ENCODE measurements at places on chromosomes 4 and X. TPM values are rescaled to one million over a fixed set of nuclear protein-coding genes. Genes with fewer than 3 reads are reported as not detected.
A peak's percentile ranks its signal among the peaks of the same experiment; 100 is the strongest.

DNA sequence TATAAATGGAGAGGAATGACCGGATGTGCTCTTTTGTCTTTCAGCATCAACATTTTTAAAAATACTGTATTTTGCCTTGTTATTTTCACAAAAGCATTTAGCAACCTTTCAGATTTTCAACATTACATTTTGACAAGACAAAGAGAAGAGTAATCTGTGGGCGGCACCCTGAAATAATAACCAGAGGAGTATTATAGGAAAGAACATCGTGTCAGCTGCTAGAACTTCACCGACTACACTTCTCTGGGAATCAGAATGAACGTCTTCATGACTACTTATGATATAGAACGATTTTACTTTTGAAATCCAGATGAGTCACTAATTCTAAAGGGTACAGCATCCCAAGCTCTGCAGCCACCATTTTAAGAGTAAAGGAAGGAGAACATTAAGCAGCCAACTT lies 531.5 kb upstream of the FRG1 start:
- no peak for DNase-seq

DNA sequence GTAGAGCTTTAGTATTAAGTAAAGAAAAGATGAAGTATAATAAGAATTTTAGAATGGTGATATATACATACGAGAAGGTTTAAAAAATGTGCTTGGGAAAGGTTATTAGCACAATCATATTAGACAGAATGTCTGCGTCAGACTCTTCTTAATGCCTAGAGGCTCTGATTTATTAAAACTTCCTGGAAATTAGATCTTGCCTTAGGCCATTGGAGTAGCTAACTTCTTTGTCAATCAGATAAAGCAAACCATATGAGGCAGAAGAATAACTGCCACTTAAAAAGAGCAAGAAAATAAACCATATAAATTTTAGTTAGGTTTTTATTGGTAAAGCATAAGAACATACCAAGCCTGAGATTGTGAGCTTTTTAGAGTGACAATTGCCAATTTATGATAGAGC lies 309.1 kb downstream of the TLL1 start:
- no peak for DNase-seq

GRCh38 chr4:28435314-28435713 lies 1574.7 kb downstream of the STIM2 start:
- no peak for DNase-seq

DNA sequence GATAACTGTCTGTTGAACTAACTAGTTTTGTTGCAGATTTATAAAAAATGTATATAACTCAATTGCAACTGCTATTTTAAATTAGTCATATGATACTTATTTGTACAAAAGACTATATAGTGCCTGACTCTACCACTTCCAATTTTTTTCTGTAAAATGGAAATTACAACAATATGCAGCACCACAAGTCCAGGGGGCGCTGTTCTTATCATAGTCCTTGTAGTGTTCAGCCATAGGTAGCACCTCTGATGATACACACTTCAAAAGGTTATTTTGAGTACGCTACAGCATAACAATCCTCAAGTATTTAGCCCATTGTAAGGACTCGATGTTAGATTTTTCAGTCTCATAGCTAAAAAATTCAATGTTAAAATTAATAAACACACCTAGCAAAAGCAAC lies 174.9 kb downstream of the CORIN start:
- no peak for DNase-seq

DNA sequence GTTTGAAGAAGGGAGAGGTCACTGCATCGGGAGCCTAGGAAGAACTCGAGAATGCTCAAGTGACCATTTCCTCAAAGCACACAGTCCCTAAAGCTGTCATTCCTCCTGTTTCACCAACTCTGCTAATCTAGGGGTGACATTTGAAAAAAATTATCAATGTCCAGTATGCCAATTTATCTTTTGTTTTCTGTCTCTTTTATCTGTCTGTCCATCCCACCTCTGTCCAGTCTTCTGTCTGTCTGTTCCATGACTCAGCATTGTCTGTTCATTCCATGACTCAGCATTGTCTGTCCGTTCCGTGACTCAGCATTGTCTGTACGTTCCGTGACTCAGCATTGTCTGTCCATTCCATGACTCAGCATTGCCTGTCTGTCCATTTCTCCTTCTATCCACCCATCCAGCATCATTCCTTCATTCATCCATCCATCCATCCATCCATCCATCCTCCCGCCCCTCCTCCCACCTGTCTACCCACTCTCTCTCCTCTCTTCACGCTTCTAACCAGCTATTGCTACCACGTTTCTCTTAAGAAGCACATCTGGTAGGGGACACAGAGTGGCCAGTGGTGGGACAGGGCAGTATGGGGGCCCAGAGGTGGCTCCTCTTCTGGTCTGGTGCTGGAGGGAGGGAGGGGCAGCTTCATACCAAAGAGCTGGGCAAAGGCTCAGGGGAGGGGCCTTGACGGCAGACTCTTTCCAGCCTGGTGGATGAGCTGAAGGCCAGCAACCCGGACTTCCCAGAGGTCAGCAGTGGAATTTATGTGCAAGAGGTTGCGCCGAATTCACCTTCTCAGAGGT lies 34.1 kb downstream of the HTRA3 start:
- DNase-seq = no peak

DNA sequence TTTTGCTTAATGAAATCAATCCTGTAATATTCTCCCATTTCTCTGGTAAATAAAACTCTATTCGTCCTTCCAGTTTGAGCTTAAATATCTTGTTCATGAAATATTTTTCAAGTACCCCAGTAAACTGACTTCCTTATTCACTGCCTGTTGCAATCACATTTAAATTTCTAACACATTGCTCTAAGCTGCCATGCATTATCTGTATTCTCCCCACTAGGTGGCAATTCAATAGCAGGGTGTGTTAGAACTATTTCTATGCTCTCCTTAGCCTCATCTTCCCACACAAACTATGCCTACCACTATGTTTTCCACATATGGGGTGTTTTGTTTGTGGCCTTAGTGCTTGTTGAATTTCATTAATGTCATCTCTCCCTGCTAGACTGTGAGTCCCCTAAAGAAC lies 377.1 kb upstream of the HS3ST1 start:
- DNase-seq = no peak

DNA sequence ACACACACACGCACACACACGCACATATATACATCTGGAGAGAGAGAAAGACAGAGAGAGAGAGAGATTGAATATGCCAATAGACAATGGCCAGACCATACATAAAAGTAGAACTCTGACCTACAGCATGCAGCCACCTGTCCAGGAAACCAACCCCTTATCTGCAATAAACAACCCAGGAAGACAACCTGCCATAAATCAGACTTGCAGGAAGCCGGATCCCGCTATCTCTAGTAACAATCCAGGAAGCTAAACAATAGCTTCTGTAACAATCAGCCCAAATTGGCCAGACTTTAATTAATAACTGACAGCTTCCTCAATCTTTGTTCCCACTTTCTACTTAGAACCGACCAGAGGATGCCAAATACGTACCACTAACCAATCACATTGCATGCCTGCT lies 173.2 kb downstream of the LDB2 start:
- DNase-seq = no peak

DNA sequence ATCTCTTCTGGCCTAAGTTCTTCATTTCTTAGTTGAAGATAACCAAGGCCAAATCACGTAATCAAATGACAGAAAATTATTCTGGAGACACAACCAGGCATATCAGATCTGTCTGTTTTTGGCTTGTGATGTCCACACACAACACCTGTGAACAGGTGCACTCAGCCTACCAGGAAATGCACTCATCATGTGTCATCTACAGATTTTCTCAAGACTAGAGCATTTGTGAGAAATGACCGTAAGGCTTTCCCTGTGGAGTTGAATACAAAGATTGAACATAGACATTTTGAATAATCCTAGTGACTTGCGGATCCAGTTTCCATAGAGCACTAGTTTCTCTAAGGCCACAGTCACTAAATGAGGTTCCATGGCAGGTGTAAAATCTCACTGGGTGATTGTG lies 26.7 kb upstream of the CXCL8 start:
- DNase-seq = no peak

DNA sequence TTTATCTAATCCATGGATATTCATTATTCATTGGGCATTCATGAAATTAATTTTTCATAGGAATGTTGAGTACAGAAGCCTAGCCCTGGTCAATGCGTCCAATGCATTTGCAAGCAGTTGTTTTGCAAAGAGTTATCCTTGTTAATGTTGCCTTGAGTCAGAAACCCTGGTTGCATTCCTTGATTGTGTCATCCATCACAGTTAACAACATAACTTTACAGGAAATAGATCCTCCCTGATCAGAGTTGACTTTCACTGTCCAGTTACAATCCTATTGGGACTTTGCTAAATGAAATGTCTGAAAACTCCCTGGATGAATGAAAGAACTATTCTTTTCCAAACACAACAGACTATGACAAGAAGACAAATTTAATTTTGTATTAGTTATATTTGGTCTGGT lies 924.3 kb upstream of the SLIT2 start:
- no peak for DNase-seq

GRCh38 chr4:94673961-94674360 lies 83.8 kb upstream of the BMPR1B start:
- no peak for DNase-seq

- DNase-seq = no peak
These were observed 1073.7 kb downstream of the PDHA2 start for GRCh38 chr4:96913441-96914080.

GRCh38 chrX:133085785-133086184 lies 11.1 kb downstream of the USP26 start:
- DNase-seq = no peak

DNA sequence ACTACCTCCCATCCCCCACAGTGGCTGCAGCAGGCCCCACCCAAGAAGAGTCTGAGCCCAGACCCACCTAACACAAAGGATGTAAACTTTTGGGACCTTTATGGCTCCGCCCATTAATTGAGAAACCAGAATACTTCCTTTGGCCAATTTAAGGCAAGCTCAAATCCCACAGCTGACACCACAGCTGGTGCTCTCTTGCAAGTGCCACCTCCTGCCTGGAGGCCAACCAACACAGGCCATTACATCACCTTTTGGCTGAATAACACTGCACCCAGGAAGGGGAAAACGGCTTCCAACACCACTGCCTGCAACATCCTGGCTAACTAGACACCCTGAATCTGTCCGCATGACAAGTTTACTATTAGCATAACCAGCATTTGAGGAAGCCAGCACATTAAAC lies 248.8 kb downstream of the PRDM5 start:
- no peak for DNase-seq

- DNase-seq = no peak
These were observed 22.1 kb downstream of the YIPF7 start for GRCh38 chr4:44629280-44629866.

GRCh38 chrX:49101629-49101984 lies 21.9 kb upstream of the WDR45 start:
- no peak for DNase-seq

- DNase-seq = no peak
These were observed 81.8 kb downstream of the MID1IP1 start for GRCh38 chrX:38882894-38883626.

DNA sequence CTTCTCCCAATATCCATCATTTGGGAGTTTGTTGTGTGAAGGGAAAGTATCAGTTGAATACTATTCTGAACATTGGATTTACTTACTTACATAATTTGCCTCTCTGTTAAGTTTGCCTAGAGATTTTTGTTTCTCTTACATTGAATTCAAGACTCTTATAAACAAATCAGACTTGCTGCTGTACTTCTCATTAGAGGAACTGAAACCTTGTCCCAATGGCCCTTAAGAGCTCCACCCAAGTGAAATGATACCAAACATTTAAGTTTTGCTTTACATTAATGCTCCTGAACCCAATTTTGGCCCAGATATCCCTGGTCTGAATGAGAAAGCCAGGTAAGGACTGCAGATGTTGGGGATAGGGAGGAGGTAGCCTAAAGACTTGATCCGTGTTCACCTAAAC lies 32.0 kb downstream of the HAND2 start:
- DNase-seq = no peak

GRCh38 chr4:184287697-184288255 lies 70.1 kb upstream of the ENPP6 start:
- no peak for DNase-seq

- DNase-seq = no peak
These were observed 35.5 kb upstream of the PLAC8 start for GRCh38 chr4:83149865-83150652.

DNA sequence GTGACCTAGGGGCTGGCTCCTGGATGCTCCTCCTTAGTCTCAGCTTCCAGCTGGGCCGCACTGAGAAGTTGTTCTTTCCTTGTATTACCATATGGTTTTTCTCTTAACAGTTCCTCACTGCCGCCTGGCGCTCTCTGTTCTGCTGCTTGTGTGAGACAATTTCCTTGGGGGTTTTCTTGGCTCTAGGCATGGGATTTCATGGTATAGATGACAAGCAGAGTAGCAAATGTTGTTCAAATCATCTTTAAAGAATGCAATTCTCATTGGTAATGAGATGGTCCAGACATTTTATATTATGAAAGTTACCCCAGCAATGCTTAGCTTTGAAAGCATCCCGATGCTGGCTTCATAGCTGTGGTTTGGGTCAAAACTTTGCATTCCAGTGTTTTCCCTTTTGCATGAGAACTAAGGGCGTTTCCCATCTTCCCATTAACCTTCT lies 37.6 kb downstream of the SEPTIN11 start:
- peak; percentile 58 for DNase-seq

- DNase-seq = no peak
These were observed 7.6 kb downstream of the HS3ST1 start for GRCh38 chr4:11421116-11421515.

DNA sequence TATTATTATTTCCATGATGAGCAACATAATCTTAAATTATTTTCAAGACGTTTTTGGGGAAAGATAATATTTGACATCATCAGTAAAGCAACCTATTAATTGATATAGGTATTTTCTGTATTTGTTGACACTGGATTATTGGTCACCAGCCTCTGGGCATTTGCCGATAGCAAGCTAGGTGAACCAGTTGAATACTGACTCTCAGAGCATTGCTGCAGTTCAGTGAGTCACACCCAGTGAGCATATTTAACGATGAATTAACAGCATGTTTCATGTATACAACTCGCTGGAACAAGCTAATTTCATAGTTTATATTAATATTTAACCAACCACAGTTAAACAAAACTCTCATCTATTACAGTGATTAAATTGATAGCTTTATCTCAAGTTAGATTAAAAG lies 1006.0 kb upstream of the DIAPH2 start:
- no peak for DNase-seq

- DNase-seq = no peak
These were observed 174.4 kb upstream of the SPIN4 start for GRCh38 chrX:63525491-63525890.

DNA sequence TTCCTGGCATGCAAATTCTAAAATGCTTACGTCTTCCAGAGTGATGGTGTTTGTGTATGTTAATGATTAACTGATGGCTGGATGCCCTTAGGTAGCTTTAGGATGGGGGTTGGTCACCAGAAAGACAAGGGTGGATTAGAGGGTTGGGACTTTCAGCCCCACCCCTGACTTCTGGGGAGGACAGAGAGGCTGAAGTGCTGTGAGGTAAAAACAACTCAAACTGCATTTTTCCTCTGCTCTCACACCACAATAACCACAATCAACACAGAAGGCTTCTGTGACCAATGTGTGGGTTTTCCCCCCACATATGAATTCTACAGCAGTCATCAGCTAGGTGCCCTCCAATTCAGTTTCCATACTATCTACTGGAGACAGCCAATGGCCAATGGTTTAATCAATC lies 18.7 kb upstream of the DDIT4L start:
- DNase-seq = no peak

The TSPAN7 gene
- polyA plus RNA-seq = 32.7 TPM

The HSD17B11 gene
- polyA plus RNA-seq = 17.8 TPM

The SPANXD gene
- polyA plus RNA-seq = not detected

The UGDH gene
- polyA plus RNA-seq = 10.6 TPM

The NHS gene
- 0.38 TPM for polyA plus RNA-seq

The HTN3 gene
- polyA plus RNA-seq = not detected

The PGAM4 gene
- 0.19 TPM for polyA plus RNA-seq

The CA5B gene
- 1.1 TPM for polyA plus RNA-seq

The SYNPO2 gene
- 31.2 TPM for polyA plus RNA-seq
